ENCODE measurements at places on chromosomes 6 and 20.

- peaks cover 22% of the 10 kb centered on the region for H3K4me1 ChIP-seq
- DNase-seq, result no peak
- H3K27me3 ChIP-seq, result no peaks in the 10 kb centered on the region
- H3K4me3 ChIP-seq, result no peak overlapping the region
- H3K27ac ChIP-seq, result no peak overlapping the region
Observed at GRCh38 chr6:88705601-88706000, 257.8 kb downstream of the RNGTT start.

- H3K36me3 ChIP-seq, result no peaks in the 10 kb centered on the region
- H3K27ac ChIP-seq, result no peak overlapping the region
- DNase-seq, result no peak
- H3K4me1 ChIP-seq, result no peaks in the 10 kb centered on the region
- no peaks in the 10 kb centered on the region for H3K27me3 ChIP-seq
Observed at GRCh38 chr6:113015249-113015648, 668.1 kb downstream of the RFPL4B start.

GRCh38 chr20:17655286-17655651 lies 26.8 kb downstream of the RRBP1 start:
- H3K27me3 ChIP-seq, result no peaks in the 10 kb centered on the region
- peaks cover 24% of the 10 kb centered on the region for H3K36me3 ChIP-seq
- H3K27ac ChIP-seq, result no peak overlapping the region
- peaks cover 10% of the 10 kb centered on the region for H3K4me1 ChIP-seq

- H3K27ac ChIP-seq, result no peak overlapping the region
Observed at GRCh38 chr6:124613031-124613430, 349.2 kb upstream of the RNF217 start.

- DNase-seq, result no peak
- H3K36me3 ChIP-seq, result peaks cover 44% of the 10 kb centered on the region
- no peak overlapping the region for H3K4me3 ChIP-seq
- H3K27ac ChIP-seq, result no peak overlapping the region
- H3K27me3 ChIP-seq, result no peaks in the 10 kb centered on the region
Observed at GRCh38 chr20:36497856-36498255, 43.5 kb upstream of the MYL9 start.

GRCh38 chr6:45423111-45423823 lies 45.5 kb upstream of the SUPT3H start:
- H3K27ac ChIP-seq, result peak overlapping the region; percentile 95
- H3K36me3 ChIP-seq, result peaks cover 49% of the 10 kb centered on the region
- peak; percentile 74 for DNase-seq
- peak overlapping the region; percentile 97 for H3K4me3 ChIP-seq
- H3K27me3 ChIP-seq, result peaks cover 5% of the 10 kb centered on the region

DNA sequence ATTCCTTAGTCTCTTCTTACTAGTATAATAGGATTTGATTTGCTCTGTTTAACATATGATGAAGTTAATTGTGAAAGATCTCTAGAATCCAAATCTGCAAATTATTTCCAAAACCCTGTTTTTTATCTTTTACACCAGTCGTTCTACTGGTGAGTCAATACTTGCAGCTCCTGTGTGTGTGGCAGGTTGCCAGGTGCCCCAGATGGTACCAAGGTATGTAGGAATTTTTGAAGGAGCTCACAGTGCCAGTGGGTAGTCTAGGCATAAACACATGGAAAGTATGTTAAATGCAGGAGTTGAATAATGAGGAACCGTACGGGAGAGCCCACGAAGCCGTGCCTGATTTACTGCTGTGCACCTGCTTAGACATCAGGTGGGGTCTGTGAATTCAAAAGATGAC lies 192.2 kb downstream of the FARS2 start:
- peaks cover 4% of the 10 kb centered on the region for H3K36me3 ChIP-seq
- H3K27ac ChIP-seq, result no peak overlapping the region

- H3K4me1 ChIP-seq, result no peaks in the 10 kb centered on the region
- H3K36me3 ChIP-seq, result peaks cover 60% of the 10 kb centered on the region
Observed at GRCh38 chr6:32164295-32164694, at the start of gene EGFL8. Gene EGFL8, plus strand, starts transcription at chr6:32164595. Its CDS starts 1,571 bp downstream, at chr6:32166166.

GRCh38 chr6:150830439-150831165 lies 34.9 kb upstream of the MTHFD1L start:
- H3K4me1 ChIP-seq, result no peaks in the 10 kb centered on the region
- H3K4me3 ChIP-seq, result no peak overlapping the region
- no peaks in the 10 kb centered on the region for H3K27me3 ChIP-seq

DNA sequence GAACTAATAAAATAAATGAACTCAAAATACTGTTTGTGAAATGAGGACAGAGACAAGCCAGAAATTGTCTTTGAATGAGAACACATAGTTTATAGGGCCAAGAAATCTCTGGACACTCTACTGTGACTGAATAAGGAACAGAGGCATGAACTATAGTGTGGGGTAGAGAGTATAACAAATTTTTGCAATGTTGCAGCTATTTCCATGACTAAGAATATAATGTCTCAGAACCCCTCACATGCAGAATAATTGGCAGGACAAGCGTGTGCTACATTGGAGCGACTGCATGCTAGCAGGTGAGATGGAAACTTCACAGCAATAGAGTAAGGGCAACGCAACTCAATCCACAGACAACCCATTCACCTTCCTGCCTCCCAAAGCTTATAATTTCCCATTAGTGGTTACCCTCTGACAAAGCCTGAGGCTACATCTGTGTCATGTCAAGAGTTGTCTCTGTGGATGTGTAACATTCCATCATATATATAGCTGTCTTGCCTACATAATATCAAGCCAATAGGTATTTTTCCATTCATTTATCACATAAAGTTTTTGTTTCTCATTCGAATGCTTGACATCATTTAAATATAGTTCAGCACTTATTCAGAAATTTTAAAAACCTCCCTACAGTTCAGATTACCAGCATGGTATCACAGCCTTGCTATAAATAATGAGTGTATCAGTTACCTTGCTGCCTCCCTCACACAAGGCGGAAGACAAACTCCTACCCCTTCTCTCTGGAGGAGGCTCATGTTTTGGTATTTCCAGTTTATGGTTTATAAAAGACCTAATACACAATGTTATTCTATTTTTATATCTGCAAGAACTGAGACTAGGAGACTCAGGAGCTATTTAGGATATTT lies 47.9 kb upstream of the ECHDC1 start:
- no peak overlapping the region for H3K27ac ChIP-seq
- peaks cover 3% of the 10 kb centered on the region for H3K27me3 ChIP-seq
- no peaks in the 10 kb centered on the region for H3K36me3 ChIP-seq

DNA sequence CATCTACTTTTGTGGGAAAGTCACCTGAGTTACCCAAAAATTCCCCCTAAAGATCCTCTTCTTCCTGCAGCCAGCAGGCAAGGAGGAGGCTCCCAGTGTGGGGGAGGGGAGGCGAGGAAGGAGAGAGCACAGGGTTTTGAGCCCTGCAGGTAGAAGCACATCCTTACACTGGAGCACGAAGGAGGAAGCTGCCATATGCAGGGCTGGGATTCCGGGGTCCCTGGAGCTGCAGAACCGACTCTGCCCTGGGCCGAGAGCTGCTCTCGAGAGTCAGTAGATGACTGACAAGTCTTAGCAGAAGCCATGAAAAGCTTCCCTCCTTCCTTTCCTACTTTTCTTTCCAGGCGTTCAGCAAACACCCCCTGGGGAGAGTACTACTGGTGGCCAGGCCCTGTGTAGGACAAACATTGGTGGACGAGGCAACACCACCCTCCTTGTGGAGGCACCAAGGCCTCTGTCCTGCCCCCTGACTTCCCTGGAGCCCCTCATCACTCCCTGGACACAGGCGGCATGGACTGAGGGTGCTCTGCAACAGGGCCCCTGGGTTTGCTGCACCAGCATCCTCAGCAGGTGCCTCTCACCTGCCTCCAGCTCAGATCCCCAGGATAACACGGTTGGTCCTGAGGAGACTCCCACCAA lies 211.7 kb upstream of the CST7 start:
- H3K36me3 ChIP-seq, result no peaks in the 10 kb centered on the region
- no peak overlapping the region for H3K27ac ChIP-seq
- H3K27me3 ChIP-seq, result no peaks in the 10 kb centered on the region
- H3K4me1 ChIP-seq, result peaks cover 17% of the 10 kb centered on the region
- no peak overlapping the region for H3K4me3 ChIP-seq

DNA sequence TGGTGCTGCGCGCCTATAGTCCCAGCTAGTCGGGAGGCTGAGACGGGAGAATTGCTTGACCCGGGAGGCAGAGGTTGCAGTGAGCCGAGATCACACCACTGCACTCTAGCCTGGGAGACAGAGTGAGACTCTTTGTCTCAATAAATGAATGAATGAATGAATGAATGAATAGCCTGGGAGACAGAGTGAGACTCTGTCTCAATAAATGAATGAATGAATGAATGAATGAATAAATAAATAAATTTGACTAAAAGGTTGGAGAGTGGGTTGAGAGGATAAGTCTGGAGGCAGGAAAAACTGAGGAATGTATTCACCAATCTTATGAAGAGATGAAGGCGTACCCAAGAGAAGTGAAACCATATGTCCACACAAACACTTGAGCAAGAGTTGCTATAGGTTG lies 24.5 kb upstream of the RPP40 start:
- H3K4me3 ChIP-seq, result no peak overlapping the region
- H3K36me3 ChIP-seq, result no peaks in the 10 kb centered on the region
- DNase-seq, result no peak

- DNase-seq, result no peak
- no peaks in the 10 kb centered on the region for H3K4me1 ChIP-seq
- H3K27me3 ChIP-seq, result no peaks in the 10 kb centered on the region
- H3K4me3 ChIP-seq, result no peak overlapping the region
- no peak overlapping the region for H3K27ac ChIP-seq
- no peaks in the 10 kb centered on the region for H3K36me3 ChIP-seq
Observed at GRCh38 chr6:97969065-97969464, 686.0 kb upstream of the MMS22L start.

DNA sequence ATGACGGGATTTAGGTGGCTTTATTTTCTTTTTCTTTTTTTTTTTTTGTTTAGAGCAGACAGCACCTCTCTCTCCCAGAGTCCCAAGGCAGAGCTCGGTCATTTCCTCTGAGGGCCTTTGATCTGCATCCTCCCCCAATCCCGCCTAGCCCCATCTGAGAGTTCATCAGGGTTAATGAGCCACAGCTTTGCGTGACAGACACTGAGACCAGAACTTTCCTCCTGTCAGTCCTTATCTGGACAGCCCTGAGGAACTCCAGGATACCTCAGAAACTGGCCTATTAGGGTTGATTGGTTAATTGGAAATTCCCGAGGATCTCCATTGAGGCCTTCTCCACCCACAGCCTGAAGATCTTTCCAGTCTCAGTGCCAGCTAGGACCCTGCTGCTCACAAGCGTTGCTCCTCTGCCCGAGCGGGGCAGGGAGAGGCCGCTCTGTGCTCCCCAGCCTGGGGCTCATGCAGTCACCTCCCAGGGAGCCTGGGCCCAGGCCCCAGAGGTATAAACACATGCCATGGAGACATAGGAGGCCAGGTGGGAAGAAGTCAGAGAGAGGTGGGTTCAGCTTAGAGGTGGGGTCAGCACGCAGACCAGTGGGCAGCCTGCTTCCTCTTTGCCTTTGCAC lies 1.4 kb upstream of the LRRN4 start:
- no peak overlapping the region for H3K4me3 ChIP-seq
- H3K27me3 ChIP-seq, result peaks cover 51% of the 10 kb centered on the region
- H3K27ac ChIP-seq, result no peak overlapping the region
- DNase-seq, result no peak
- no peaks in the 10 kb centered on the region for H3K36me3 ChIP-seq
- H3K4me1 ChIP-seq, result peaks cover 6% of the 10 kb centered on the region

GRCh38 chr6:148599967-148600426 lies 146.8 kb upstream of the UST start:
- H3K27ac ChIP-seq, result no peak overlapping the region
- no peak for DNase-seq
- H3K27me3 ChIP-seq, result peaks cover 11% of the 10 kb centered on the region
- H3K4me1 ChIP-seq, result no peaks in the 10 kb centered on the region
- no peaks in the 10 kb centered on the region for H3K36me3 ChIP-seq

- H3K4me3 ChIP-seq, result no peak overlapping the region
- H3K4me1 ChIP-seq, result peaks cover 19% of the 10 kb centered on the region
- H3K36me3 ChIP-seq, result no peaks in the 10 kb centered on the region
- no peak for DNase-seq
Observed at GRCh38 chr6:156402628-156403027, 374.6 kb upstream of the ARID1B start.

DNA sequence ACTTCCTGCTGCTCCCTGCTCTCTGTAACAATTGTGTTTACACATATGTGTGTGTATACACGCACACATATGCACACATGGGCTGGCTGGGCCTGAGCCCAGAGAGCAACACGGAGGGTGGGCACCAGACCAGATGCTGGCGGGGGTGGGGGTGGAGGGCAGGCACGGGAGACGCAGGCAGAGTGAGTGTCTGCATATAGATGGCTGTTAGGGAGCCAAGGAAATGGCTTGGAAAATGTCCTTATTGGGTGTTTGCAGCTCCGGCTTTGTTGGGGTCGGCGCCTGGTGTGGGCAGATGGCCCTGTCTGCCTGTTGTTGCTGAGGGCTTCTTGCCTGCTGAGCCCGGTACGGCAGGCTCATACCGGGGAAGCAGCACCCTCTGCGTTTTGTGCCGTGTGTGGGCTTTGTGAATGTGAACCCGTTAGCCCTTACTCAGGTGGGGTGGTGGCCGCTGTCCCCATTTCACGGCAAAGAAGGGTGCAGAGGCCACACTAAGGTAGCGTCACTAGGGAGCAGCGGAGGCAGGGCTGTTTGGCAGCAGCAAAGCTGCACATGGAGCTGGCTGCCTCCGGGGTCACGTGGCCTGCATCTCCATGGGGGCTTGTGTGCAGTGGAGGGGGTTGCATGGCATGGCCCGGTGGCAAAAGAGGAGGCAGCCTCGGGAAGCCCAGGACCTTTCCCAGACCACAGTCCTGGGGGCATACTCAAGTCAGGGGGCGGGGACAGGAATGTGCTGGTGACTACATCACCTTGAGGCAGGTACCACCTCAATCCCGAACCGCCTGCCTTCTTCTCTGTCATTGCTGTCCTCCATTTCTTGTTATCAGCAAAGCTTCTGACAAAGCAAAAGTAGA lies 47.4 kb upstream of the SRF start:
- no peaks in the 10 kb centered on the region for H3K36me3 ChIP-seq
- no peaks in the 10 kb centered on the region for H3K4me1 ChIP-seq
- no peaks in the 10 kb centered on the region for H3K27me3 ChIP-seq
- H3K27ac ChIP-seq, result no peak overlapping the region
- H3K4me3 ChIP-seq, result no peak overlapping the region

- peaks cover 5% of the 10 kb centered on the region for H3K27me3 ChIP-seq
- no peaks in the 10 kb centered on the region for H3K36me3 ChIP-seq
- no peak for DNase-seq
- H3K4me3 ChIP-seq, result no peak overlapping the region
Observed at GRCh38 chr6:29629571-29629970, 3.4 kb downstream of the GABBR1 start.
